ENCODE measurements at places on chromosomes 13 and 19.

- no peak for DNase-seq
Measured at GRCh38 chr13:98420554-98421175, 156.2 kb downstream of the STK24 start.

- DNase-seq, result no peak
Measured at GRCh38 chr19:35069696-35070095, 28.2 kb downstream of the HPN start.

- no peak for DNase-seq
Measured at GRCh38 chr13:101231751-101232428, 184.4 kb downstream of the NALCN start.

DNA sequence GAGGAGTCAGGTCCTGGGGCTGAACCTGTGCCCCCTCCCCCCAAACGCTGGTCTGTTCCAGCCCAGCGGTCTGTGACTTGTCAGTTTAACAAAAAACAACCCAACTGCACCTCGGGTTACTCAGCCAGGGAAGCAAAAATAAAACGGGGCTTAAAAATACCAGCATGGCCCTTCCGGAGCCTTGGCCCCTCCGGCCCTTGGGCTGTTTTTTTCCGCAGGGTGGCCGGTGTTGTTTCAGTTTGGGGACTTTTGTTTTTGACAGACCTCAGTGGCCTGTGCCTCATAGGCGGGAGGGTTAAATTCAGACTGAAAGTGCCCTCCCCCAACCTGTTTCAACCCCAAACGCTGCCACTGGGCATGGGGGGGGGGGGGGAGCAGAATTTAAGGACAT, 4.0 kb downstream of the TCF3 start:
- DNase-seq, result no peak

- DNase-seq, result no peak
Measured at GRCh38 chr13:105463011-105463501, 1072.4 kb downstream of the EFNB2 start.

DNA sequence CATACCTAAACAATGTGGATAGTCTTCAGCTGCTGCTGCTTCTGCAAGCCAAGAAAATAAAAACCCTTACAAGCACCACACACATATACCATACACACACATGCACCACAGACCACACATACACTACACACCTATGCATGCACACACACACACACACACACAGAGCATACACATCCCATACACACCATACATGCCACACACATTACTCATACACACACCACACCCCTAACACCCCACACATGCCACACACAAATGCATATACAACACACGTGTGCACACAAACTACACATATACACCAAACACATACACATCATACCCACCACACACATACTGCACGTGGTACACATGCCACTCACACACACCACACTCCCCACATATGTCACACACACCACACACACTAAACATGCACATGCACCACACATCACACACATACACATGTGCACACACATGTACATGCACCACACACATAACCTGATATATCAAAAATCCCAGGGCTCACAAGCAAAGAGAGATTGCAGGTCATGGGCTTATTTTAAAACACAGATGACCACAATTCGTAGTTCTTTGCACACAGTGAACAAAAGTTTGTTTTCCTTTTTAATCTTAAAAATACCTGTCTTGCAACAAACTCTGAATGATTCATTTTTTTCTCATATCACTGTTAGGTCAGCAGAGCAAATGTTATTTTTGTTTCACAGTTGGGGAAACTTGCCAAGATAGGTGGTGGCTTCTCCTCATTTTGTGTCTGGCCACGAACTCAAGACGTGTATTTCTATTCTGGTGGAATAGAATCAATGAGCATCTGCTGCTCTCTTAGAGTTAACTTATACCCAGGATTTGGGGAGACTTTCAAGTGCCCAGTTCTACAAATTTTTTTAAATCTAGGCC, 456.6 kb downstream of the FGF9 start:
- DNase-seq, result no peak

- DNase-seq, result no peak
Measured at GRCh38 chr13:61142506-61142905, 273.1 kb downstream of the PCDH20 start.

GRCh38 chr19:32630338-32630737, 44.6 kb downstream of the ANKRD27 start:
- DNase-seq, result no peak

DNA sequence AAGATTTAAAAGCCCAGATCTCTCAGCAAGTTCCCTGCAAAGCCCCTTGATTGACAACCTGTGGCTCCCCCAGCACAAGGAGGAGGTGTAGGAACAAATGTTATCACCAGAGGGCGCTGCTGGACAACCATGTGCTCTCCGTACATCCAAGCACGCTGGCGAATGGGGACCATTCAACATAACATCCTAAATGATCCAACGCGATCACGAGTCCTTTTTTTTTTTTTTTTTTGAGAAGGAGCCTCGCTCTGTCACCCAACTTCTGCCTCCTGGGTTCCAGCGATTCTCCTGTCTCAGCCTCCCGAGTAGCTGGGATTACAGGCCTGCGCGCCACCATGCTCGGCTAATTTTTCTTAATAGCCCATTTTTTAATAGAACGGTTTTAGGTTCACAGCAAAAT, 52.0 kb downstream of the NWD1 start:
- DNase-seq, result peak; percentile 75

- no peak for DNase-seq
Measured at GRCh38 chr19:1955171-1956121, 14.5 kb downstream of the CSNK1G2 start.

DNA sequence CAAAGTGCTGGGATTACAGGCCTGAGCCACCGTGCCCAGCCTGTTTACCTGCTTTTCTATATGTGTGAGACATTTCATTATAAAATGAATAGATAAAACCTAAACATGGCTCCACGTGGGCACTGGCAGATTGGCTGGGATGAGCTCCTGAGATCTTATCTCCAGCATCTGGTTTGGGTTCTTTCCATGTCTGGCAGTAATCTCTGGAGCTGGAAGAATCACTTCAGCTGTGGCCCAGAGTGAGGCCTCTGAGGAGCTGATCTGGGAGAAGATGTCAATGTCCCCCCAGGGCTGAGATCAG, 5.5 kb upstream of the SULT2A1 start:
- no peak for DNase-seq

DNA sequence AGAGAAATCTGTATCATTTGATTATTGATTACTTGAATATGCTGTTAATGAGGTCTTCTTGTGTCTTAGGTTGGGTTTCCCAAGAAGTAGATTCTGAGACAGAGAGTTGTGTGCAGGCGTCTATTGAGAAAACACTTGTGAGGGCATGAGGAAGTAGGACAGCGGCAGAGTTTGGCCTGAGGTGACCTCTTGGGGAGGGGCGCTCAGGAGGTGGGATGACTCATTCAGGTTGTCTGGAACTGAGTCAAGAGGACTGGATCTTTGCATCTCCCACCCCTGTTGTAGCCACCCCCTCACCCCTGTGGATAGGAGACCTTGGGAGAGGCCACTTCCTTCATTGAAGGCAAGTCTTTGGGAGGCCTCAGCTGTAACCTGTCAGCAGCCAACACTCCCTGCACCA, 35.2 kb upstream of the WDFY2 start:
- DNase-seq, result no peak

DNA sequence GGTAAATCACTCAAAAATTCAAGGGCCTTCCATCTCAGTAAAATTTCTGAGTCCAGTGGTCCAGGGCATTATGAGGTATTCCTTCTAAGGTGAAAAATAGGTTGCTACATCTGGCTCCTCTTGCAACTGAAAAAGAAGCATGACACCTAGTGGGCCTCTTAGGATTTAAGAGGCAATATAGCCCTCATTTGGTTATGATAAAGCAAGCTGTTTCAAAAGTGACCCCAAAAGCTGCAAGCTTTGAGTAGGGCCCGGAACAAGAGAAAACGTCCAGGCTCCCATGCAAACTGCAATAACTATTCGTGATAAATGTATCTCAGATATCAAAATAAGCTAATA, 1910.2 kb upstream of the PRR20A start:
- DNase-seq, result no peak

DNA sequence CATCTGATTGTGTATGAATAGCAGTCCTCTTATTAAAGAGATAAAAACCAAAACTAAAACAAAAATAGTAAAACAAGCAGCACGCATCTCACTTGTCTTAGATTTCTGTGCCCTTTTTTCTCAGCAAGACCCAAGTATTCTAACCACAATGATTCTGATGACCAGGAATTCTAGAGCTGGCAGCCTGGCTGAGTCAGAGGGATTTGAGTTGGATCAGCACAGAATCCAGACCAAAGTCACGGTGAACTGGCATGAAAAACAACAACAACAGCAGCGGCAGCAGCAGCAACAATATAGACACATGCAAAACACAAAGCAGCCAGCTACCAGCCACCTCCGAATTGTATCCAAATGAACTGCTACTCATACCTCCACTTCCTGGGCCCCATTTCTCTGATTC, 360.5 kb downstream of the KCNRG start:
- DNase-seq, result no peak

GRCh38 chr13:26988059-26988769, 183.4 kb downstream of the USP12 start:
- DNase-seq, result no peak

DNA sequence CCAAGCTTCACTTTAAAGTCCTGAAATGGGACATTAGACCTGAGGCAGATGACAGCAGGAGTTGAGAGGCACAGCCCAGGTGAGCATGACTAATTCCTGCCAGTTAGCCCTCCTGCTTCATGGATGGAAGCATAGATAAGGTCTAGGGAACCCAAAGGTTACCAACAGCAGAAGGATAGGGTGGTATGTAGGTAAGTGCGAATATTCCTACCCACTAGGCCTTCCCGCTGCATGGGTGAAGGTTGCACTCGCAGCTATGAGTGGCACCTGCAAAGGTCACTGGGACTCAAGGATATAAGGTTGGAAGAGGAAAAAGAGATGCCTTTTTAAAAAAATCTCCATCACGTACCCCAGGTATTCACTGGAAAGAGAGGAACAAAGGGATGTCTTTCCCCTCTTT, 12.2 kb upstream of the MLLT1 start:
- no peak for DNase-seq

- DNase-seq, result no peak
Measured at GRCh38 chr13:31522396-31522795, 216.9 kb upstream of the RXFP2 start.

GRCh38 chr13:67619995-67620380, 389.9 kb upstream of the PCDH9 start:
- DNase-seq, result no peak

GRCh38 chr19:37563518-37563917, 31.1 kb downstream of the ZNF571 start:
- no peak for DNase-seq

GRCh38 chr19:17743874-17744580, 7.2 kb upstream of the FCHO1 start:
- DNase-seq, result no peak

DNA sequence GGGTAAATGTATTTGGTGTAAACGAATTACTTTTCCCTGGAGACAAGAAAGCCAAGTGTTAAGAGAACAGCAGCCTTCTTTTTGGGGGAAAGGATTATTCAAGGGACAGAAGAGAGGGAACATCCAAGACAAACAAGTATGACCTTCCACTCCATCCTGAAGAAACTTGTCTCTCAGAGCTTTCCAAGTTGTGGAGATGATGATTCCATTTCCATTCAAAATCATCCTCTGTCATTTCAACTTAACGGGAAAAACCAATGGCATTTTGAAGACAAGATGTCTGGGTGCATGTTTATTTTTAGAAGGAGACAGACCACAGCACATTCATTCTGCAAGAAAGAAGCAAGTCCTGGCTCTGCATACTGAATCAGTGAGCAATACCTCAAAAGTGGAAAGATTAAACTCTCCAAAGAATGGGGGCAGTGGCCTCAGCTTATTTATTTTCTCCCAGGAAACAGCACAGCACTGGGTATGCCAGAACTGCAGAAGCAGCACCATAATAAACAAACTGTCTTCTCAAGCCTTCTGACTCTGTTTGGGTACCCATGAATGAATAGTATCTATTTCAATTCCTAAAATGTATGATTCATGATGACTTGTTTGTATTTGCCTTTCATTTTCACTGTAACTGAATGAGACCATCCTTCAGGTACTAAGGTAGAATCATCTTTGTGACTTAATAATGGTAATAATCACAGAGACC, 541.0 kb downstream of the RFC3 start:
- DNase-seq, result no peak

- DNase-seq, result no peak
Measured at GRCh38 chr19:45293682-45294081, 29.0 kb downstream of the CKM start.

DNA sequence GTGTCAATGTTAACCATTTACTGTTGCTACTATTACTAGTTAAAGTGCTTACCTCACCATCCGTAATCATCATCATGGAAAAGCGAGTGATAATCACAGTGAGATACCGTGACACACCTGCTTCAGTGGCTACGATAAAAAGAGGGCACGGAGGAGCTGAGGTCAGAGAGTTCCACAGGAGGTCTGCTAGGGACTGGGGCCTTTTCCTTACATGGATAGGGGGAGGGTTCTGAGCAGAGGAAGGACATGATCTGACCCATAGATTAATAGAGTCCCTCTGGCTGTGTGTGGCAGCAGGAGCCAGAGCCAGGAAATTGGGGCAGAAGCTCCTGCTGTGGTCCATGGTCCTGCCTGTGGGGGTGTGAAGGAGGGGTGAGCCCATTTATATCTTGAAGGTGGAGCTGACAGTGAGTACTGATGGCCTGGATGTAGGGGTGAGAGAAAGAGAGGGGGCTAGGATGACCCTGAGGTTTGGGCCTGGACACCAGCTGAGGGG, 136.7 kb downstream of the SIPA1L3 start:
- no peak for DNase-seq

DNA sequence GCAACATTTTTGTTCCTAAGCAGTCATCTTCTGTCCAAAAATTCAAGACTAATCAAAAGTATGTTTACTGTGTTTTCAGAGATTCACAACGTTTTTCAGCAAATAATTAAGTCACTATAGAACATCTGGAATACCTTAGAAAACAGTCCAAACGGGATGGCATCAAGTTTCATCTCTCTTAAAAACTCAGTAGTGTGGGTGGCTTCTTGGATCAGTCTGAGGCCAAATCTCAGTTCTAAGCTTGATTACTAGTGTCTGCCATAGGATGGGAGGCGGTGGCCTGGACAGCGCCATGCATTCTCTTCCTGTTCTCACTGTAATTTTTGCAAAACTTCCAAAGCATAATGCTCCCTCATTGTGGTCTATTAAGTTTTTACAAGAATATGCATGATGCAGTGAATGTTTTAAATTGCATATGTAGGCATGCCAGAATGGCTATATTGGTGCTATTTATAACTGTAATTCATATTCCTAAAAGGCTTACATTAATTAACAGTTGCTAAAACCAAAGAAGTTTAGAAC, 37.1 kb downstream of the ANKRD10 start:
- no peak for DNase-seq

DNA sequence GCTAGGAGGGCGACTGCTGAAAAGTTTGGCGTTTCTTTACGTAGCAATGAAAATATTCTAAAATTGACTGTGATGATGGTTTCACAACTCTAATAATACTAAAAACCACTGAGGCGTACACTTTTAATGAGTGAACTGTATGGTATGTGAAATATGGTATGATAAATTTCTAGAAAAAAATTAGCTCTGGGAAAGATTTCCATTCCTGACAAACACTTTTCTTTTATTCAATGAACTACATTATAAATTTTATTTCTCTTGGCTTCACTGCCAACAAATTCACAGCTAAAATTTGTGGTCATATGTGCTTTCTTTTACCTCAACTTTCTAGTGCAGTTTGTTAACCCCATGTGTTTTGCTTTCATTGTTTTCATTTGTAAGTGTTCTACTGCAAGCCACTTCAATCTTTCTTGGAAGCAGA, 11.1 kb downstream of the ZC3H13 start:
- DNase-seq, result no peak
